ENCODE measurements at places on chromosomes 6 and 20.
A peak's percentile ranks its signal among the peaks of the same experiment; 100 is the strongest.

- DNase-seq: no peak
These were observed 251.1 kb downstream of the FOXC1 start for GRCh38 chr6:1860756-1861348.

- no peak for DNase-seq
These were observed 21.9 kb downstream of the CD40 start for GRCh38 chr20:46139908-46140482.

DNA sequence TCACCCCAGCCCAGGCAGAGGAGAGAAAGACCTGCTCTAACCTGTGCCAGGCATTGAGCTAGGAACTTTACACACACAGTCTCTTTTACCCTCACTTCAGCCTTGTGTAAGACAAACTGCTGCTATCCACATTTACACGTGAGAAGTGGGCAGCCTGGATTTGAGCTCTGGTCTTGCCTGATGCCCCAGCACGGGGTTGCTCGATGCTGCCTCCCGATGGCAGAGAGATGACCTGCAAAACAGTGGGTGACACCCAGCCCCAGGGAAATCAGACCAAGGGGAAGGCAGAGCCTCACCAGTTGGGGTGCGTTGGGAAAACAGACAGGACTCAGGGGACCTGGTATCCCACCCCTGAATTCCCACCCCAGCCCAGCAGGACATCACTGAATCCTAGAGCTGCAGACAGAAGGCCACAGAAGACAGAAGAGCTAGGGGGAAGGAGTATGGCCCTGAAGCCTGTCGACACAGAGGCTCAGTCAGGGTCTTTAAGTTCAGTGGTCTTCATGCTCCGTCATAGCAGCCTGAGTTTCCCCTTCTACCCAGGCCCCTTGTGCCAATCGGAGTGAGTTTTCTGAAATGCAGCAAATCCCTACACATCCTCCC, 990 bp downstream of the BPI start:
- peak; percentile 64 for DNase-seq

DNA sequence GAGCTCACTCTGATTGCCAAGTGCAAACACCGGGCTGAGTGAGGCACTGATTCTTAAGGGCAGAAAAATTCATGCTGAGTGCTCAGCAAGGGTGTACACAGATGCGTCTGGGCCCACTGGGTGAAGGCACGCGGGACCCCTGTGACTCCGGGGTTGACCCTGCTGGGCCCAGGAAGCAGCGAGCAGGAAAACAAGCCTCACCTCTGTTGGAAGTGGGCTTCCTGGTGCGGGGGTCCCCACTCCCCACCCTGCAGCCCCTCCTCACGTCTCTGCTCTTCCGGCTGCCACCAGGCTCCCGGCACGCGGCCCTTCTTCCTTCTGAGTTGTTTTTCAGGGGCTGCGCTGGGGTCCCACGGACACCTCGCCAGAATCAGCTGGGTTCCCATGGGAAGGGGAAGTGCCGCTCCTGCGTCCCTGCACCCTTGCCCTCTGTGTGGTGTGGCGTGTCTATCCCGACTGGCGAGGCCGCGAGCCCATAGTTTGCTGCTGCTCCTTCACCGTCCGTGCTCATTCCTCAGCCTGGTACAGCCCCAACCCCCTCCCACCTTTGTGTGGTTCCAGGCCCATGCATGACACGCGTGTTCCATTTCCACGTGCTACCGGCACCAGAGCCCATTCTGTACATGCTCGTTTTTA, 80.6 kb upstream of the BHLHE23 start:
- DNase-seq: no peak

- DNase-seq: no peak
These were observed 79.8 kb upstream of the ARID1B start for GRCh38 chr6:156697225-156697830.

GRCh38 chr6:86193821-86194220, 551.1 kb upstream of the SYNCRIP start:
- no peak for DNase-seq

DNA sequence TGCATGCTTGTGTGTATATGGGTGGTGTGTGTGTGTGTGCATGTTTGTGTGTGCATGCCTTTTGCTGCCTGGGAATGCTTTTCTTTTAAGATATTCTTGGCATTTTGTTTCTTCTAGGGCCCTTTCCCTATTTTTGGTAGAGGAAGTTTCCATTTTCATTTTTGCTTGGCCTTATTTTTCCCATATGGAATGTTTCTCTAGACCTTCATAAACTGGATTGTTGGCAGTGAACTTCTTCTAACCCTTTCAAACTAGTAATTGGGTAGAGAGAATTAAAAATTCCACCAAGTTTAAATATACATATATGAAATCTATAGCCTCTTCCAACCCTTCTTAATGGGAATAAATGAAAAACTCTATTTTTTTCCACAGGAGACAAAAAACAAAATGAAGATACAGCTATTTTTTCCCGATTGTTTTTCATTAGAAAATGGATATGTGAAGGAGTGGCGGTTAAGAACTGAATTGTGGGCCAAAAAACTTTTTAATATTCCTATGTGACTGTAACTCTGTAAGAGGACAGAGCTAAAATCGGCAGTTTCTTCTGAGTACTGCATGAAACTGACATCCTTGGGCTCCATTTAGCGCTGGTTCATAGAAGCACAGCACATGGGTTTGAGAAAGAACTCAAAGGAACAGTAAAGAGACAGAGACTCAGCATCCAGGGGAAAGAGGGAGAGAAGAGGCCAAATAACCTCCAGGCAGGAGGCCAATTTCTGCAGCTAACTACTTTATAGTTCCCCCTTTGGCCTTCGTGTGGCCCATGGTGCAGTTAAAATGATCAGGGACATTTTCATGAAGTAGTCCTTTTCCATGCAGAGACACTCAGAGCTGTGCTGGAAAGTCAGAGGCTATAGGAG, 102.1 kb downstream of the TMEM170B start:
- DNase-seq: no peak

DNA sequence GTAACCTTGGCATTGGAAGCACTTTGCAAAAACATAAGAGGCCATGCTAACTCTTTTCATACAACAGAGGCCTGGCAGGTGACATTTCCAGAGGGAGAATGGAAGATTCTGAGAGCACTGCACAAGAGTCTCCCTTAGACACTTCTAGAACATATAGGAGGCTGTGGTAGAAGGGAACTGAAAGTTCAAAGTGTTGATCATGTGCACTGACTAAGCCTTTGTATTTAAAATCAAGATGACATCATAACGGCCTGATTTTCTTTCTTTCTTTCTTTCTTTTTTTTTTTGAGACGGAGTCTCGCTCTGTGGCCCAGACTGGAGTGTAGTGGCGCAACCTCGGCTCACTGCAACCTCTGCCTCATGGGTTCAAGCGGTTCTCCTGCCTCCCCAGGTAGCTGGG, 26.8 kb upstream of the DNAAF9 start:
- no peak for DNase-seq

DNA sequence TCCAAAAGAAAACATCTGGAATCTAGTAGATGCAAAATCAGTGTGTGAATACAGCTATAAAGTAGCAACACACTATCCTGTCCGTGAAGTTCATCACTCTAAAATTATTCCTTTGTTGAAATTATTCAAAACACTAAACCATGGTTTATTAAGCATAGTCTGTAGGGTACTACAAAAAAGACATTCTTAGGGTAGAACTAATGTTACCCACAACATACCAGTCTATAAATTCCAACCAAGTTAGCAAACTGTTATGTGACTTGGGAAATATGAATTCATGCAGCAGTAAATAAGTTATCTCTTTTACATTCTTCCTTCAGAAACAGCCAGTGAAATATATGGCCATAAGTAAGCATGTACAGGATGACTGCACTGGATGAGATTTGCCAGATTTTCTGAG, 580.3 kb upstream of the ADGRB3 start:
- no peak for DNase-seq

DNA sequence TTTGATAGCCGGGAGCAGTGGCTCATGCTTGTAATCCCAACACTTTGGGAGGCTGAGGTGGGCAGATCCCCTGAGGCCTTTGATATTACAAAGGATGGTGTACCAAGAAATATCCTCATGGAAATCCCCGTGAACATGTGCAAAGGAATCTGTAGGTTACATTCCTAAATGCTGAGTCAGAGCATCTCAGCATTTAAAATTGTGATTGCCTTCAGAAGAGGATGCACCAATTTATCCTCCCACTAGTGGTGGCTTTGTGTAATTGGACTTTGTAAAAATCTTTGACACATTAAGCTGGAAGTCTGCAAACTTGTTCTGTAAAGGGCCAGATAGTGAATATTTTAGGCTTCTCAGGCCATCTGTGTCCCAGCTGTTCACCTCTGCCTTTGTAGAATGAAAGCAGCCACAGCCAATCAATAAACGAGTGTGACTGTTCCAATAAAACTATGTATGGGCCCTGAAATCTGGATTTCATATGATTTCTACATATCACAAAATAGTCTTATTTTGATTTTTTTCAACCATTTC, 11.8 kb downstream of the TMEM14B start:
- peak; percentile 66 for DNase-seq

GRCh38 chr6:112004201-112005012, 49.5 kb upstream of the CCN6 start:
- DNase-seq: no peak

- DNase-seq: no peak
These were observed 96.4 kb downstream of the BANF2 start for GRCh38 chr20:17796091-17796563.
